NCI-H1694 treated with DMSO at 0.1 percent for 48 hours (cell line): ENCODE measurements at places on chromosomes 2 and 18.
A peak's percentile ranks its signal among the peaks of the same experiment; 100 is the strongest.

- DNase-seq: no peak
These were observed 32.8 kb downstream of the MYOM1 start for GRCh38 chr18:3186678-3187658.

- no peak for DNase-seq
These were observed 301.3 kb upstream of the RGPD4 start for GRCh38 chr2:107525406-107525805.

DNA sequence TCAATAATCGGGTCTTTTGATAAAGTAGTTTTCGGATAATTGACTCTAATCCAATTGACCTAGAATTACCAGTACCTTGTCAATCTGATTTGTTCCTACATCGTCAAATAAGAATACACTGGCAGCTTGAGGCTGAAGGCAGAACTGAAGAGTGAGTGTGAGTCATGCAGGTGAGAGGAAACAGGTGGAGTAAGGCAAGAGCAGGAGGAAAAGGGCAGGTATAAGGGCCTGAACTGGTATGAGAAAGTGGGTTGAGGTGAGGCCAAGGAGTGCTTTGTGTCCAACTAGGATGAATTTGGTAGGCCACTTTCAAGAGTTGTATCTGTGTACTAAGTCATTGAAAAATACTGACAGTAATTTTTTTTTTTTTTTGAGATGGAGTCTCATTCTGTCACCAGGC, 186.0 kb downstream of the ZNF385B start:
- no peak for DNase-seq

DNA sequence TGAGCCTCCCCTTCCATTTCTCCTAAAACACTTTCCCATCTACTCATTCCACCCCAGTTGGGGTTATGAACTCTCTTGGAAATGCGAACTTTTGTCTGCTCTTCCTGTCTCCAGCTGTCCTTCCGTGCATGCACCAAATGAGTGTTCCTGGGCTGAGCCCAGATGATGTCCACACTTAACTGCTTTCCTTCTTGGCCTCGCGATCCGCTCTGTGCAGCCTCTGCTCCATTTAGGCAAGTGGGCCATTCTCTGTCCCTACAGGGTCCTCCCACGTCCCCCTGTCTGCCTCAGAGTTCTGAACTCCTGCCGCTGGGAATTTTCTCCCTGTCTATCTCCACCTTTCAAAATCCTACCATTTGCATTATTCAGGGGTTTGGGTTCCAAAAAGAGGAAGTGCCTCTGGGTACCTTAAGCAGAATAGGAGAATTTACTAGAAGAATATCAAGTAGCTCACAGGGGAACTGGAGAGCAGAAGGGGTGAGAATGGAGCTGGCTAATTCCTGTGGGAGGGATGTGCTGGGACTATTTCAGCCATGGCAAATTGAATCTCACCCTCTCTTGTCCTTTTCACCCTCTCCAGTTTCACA, 4.7 kb upstream of the NCK2 start:
- DNase-seq: no peak

- DNase-seq: no peak
These were observed 60.6 kb downstream of the DAW1 start for GRCh38 chr2:227932001-227932400.

DNA sequence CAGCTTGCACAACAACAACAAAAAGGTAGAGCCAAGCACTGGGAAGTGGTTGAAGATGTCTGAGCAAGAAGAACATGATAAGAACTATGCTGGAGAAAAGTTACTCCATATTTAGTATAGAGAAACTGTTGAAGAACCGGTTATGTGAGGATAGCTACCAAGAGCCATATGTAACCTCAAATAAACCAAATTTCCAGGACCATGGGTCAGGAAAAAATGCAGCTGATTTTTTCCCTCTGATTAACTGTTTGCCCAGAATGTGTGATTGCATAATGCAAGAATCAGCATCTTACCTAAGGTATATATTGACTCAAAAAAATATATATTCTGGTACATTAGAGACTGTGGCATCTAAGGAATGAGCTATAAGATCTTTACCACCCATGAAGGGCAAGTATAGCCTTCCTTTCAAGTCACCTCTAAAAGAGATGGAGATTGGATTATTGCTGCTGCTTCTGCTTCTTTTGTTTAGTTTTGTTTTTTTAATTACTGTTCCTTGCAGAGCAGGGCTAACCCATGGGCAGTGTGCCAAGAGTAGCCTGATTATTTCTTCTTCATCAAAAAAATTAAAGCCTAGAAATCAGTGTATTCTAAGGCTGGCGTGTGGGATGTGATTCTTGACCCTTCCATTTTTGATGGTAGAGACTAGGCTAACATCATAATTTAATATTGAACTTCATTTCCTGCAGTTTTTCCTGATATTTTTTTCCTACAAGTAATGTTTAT, 76.9 kb upstream of the MAP3K20 start:
- DNase-seq: no peak

GRCh38 chr2:56713978-56714377, 530.2 kb downstream of the CCDC85A start:
- DNase-seq: no peak

GRCh38 chr2:43223521-43224001, 2.8 kb downstream of the ZFP36L2 start:
- no peak for DNase-seq

GRCh38 chr2:39606585-39606984, 59.1 kb upstream of the TMEM178A start:
- no peak for DNase-seq

DNA sequence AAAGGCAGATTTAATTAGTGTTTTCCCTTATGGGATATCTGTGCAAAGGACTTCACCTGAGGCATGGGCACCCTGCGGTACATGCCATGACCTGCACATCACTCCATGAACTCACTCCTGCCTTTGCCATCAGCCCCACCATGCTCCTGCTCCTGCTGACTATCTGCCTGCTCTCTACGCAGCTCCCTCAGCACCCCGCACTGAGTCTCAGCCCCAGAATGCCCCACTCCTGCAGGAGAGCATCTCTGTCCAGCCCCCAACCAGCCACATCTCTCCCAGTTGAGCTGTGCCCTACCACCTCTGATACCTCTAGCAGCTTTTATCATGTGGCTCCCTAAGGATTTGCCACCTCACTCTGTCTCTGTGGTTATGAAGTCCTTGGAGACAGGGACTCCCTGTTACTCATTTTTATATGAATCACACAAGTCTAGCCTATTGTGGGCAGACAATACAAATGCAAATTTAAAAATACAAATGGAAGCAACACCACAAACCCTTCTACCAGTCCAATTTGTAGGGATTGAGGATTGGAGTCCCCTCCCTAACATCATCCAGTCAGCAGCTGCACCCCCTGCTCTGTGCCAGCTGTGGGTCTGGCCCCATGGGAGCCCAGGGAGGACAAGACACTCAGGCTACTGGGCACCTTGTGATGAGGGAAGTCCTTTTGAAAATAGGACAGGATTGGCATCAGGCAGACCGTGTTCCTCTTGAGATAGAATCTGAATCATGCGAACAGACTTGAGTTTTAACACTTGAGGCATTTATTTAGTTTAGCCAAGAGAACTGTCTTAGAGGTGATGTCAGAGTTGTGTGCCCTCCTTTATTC, 689.6 kb upstream of the HS6ST1 start:
- no peak for DNase-seq

DNA sequence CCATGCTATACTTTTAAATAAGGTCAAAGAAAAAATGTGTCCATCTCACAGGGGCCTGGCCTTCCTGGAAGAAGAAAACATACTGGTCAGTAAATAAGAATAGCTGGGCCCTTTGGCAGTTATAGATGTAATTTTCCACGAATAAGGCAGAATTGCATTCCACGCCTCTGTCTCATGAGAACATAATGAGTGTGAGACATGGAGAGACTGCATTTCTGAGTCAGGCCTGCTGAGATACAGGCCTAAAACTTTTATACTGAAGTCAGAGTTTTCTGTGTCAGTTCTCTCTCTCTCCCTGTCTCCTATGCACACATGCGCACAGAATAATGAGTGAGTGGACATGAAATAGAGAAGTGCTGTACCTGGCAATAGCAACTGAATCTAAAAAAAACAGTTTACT, 20.4 kb upstream of the IL1R1 start:
- DNase-seq: no peak

GRCh38 chr2:200137271-200137670, 169.2 kb upstream of the SPATS2L start:
- DNase-seq: no peak

DNA sequence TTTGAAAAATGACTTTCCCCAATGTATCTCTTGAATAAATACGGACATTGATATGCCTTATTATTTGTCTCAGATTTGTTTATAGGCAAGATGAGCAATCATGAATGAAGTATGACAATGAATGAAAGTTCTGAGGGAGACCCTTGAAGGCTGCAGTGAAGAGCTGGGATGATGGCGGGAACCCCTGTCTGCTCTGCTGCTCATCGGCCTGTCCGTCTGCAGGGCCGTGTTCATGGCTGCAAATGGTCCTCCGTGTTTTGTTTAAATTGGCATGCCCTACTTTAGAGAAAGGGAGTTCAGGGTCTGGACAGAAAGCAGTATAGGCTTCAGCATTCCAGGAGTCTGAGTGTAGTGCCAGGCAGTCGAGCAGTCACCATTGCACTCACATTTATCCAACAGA, 1.2 kb upstream of the HS1BP3 start:
- no peak for DNase-seq

DNA sequence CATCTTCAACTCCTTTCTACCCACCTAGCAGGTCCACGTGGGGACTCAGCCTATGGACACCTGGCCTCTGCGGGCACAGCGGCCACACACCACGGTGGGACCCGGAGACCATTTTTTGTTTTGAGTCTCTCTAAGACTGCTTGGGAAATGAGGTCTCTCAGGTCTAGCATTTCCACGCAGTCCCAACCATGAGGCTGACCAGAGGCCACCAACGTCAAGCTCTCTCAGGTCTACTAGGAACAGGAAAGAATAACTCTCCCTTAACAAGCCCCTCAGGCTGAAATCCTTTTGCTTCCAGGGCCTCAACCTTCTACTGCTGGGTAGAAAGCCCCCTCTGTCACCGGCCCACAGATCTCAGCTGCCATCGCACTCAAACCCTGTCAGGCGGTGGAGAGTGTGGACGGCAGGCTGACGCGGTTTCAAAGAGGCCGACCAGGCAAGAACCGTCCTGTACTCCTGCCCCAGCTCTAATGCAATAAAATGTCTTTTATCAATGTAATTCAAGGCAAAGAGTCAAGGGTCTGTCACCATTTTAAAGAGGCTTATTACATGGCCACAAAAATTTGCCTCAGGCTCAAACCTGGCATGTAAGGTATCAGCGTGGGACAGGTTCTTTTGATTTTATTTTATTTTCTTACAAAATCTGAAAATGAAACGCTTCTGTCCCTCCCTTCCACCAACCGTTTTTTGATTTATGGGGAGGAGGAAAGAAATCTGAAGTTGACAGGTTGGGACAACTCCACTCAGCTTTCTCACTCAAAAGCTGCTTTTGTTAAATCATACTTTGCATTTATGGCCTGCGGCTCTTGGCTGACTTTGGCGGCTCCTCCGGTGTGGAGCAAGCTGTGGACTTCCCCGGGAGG, 74.0 kb downstream of the BCL11A start:
- no peak for DNase-seq

DNA sequence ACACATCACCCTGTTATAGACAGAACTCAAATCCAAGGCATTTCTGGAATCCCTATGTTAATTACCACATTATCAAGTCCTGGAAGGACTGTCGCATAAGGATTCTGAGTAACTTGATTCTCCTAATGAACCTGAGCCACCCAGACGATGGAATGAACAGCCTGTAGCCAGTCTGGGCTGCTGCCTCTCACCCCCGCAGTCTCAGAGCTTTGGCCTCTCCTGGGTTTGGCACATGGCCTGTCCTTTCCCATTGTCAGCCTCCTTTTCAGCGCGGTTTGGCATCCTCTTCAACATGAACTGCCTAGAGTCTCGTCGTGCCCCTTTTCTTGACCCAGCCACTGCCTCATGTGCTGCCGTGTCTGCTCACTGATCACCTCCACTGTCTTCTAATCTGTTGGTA, 147.6 kb downstream of the SLC8A1 start:
- DNase-seq: no peak

GRCh38 chr2:5696404-5696944, 4.3 kb downstream of the SOX11 start:
- DNase-seq: peak; percentile 42

GRCh38 chr2:233654501-233654900, 17.2 kb upstream of the UGT1A9 start:
- DNase-seq: no peak
